ENCODE measurements at places on chromosomes 2 and 18. TPM values are rescaled to one million over a fixed set of nuclear protein-coding genes. Genes with fewer than 3 reads are reported as not detected.
A peak's percentile ranks its signal among the peaks of the same experiment; 100 is the strongest.

DNA sequence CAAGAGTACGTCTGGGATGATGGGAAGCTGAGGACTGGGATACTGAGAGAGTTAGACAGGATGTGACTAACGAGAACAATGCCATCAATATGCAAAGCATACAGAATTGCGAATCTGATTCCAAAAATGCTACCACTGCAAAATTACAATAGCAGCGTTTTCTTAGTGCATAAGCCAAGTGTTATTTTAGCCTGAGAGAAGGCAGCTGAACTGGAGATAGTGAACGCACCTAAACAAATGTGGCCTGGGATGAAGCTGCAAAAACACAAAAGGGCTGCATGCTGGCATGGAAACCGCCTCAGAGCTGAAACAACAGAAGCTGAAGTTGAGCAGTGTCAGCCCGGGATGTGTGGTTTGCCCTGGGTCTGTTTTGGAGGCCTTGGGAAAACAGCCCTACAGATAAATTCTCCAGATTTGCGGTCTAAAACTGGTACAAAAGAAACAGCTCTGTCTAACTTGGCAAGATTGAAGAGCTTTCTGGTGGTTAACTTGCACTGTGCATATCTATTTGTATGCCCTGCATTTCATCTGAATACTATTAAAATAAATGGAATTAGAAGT, 45.5 kb downstream of the LYPD6 start:
- DNase-seq, result no peak
- no peak overlapping the region for H3K27ac ChIP-seq
- H3K27me3 ChIP-seq, result no peaks in the 10 kb centered on the region
- H3K4me1 ChIP-seq, result no peaks in the 10 kb centered on the region
- no peak overlapping the region for H3K4me3 ChIP-seq

- DNase-seq, result peak; percentile 23
- H3K4me1 ChIP-seq, result no peaks in the 10 kb centered on the region
- no peaks in the 10 kb centered on the region for H3K27me3 ChIP-seq
- H3K4me3 ChIP-seq, result no peak overlapping the region
- no peak overlapping the region for H3K27ac ChIP-seq
- H3K36me3 ChIP-seq, result no peaks in the 10 kb centered on the region
Measured at GRCh38 chr2:153487448-153487847, 8.9 kb upstream of the RPRM start.

- no peaks in the 10 kb centered on the region for H3K36me3 ChIP-seq
- H3K4me3 ChIP-seq, result no peak overlapping the region
- peaks cover 44% of the 10 kb centered on the region for H3K4me1 ChIP-seq
- DNase-seq, result peak; percentile 71
Measured at GRCh38 chr2:212842544-212843185, 304.1 kb upstream of the ERBB4 start.

- no peaks in the 10 kb centered on the region for H3K36me3 ChIP-seq
- peak overlapping the region; percentile 2 for H3K4me3 ChIP-seq
- H3K27me3 ChIP-seq, result 0 out of 2 replicates have a peak, but pooled peaks cover 3% of the 10 kb centered on the region
- DNase-seq, result peak; percentile 49
- no peak overlapping the region for H3K27ac ChIP-seq
Measured at GRCh38 chr2:86368161-86368824, 30.9 kb upstream of the REEP1 start.

GRCh38 chr18:44816477-44816876, 135.8 kb downstream of the SETBP1 start:
- H3K27me3 ChIP-seq, result no peaks in the 10 kb centered on the region
- peaks cover 10% of the 10 kb centered on the region for H3K4me1 ChIP-seq
- no peak for DNase-seq

DNA sequence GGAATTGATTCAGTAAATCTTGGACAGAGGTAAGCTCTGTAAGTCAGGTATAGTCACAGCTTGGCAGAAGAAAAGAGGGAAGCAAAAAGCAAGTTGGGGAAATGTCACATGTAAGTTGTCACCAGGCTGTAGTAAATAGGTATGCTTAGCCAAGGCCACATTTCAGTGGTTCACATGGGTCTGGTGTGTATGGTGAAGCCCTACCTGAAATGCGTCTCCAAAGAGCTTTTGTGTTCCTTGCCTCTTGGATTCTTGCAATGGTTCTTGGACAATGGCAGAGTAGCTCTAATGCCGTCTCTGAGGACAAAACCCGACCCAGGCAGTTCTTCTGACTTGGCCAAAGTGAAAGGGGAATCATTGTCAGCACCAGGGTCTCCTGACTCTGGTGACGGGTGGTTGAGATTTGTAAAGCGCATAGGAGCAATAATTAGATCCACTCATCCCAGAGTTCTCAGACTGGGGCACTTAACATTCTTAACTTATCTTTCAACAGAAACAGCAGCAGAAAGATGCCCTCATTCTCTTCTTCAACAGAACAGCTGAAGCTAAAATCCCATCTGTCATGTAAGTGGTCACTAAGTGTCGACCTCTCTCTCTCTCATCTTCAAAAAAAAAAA, 34.4 kb upstream of the RPL37A start:
- H3K27ac ChIP-seq, result no peak overlapping the region
- no peak for DNase-seq
- H3K36me3 ChIP-seq, result 0 out of 2 replicates have a peak, but pooled peaks cover 3% of the 10 kb centered on the region
- H3K27me3 ChIP-seq, result no peaks in the 10 kb centered on the region
- H3K4me3 ChIP-seq, result no peak overlapping the region
- no peaks in the 10 kb centered on the region for H3K4me1 ChIP-seq

GRCh38 chr18:36568487-36568886, 260.3 kb downstream of the TPGS2 start:
- H3K27me3 ChIP-seq, result no peaks in the 10 kb centered on the region
- H3K27ac ChIP-seq, result no peak overlapping the region
- H3K4me1 ChIP-seq, result no peaks in the 10 kb centered on the region
- H3K36me3 ChIP-seq, result 0 out of 2 replicates have a peak, but pooled peaks cover 3% of the 10 kb centered on the region

DNA sequence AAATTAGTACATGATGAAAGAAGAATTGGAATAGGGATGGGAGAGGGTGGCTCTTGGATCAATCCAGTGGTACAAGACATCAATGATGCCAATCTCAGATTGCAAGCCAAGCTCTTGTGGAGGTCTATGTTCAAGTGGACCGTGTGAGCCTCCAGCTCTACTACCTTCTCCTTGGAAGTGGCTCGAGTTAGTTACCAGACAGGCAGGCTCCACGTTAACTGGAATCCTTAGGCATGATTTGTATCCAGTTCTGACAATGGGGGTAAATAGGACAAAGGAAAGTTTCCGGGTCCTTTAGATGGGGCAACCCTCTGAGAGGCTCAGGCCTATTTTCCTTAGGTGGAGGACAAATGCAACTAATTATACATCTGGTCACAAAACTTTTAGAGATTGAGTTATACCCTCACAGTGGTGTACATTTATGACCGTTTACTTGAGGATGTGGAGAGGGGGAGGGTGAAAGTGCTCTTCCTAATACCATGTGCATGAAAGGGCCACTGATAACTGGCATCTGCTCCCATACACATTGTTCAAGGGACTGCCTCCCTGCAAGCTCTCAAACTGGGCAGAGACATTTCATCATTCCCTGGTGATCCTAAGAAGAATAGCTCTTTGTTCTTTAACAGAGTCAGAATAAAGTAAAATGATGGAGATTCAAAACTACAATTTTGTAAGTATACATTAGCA, 180.2 kb downstream of the SOCS6 start:
- no peaks in the 10 kb centered on the region for H3K27me3 ChIP-seq
- no peaks in the 10 kb centered on the region for H3K36me3 ChIP-seq
- no peak overlapping the region for H3K4me3 ChIP-seq

SCN1A gene
- total RNA-seq, result not detected

DNA sequence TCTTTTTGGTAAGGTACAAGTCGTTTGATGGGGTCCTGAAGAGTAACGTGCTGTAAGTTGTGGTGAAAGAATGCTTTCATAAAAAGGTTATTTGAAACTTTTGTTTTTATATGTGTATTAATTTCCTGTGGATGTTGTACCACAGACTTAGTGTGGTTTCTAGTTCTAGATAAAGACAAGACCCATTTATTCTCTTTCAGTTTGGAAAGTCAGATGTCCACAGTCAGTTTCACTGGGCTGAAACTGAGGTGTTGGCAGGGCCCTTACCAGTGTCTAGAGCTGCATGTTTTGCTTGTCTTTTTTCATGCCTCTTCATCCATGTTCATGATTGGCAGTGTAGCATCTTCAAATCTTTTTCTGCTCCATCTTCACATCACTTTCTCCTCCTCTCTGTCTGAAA, 22.1 kb upstream of the DOCK10 start:
- H3K27me3 ChIP-seq, result no peaks in the 10 kb centered on the region
- H3K4me1 ChIP-seq, result no peaks in the 10 kb centered on the region
- DNase-seq, result no peak
- no peak overlapping the region for H3K4me3 ChIP-seq
- H3K27ac ChIP-seq, result no peak overlapping the region

DNA sequence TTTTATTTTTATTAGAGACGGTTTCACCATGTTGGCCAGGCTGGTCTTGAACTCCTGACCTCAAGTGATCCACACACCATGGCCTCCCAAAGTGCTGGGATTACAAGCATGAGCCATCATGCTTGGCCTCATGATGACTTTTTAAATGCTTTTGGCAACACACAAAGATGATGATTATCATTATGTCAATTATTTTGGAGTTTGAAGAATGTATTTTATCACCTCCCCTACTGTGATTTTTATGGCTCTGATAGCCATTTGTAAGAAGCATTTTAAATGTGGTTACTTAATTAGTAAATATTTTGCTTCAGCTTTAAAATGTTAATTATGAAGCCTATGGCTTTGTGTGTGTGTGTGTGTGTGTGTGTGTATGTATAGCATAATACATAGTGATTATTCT, 45.1 kb upstream of the RAB27B start:
- H3K4me1 ChIP-seq, result peaks cover 3% of the 10 kb centered on the region
- H3K36me3 ChIP-seq, result no peaks in the 10 kb centered on the region
- no peaks in the 10 kb centered on the region for H3K27me3 ChIP-seq

LRRTM1 gene
- not detected for total RNA-seq

FSIP2 gene
- 2.5 TPM for total RNA-seq

DNA sequence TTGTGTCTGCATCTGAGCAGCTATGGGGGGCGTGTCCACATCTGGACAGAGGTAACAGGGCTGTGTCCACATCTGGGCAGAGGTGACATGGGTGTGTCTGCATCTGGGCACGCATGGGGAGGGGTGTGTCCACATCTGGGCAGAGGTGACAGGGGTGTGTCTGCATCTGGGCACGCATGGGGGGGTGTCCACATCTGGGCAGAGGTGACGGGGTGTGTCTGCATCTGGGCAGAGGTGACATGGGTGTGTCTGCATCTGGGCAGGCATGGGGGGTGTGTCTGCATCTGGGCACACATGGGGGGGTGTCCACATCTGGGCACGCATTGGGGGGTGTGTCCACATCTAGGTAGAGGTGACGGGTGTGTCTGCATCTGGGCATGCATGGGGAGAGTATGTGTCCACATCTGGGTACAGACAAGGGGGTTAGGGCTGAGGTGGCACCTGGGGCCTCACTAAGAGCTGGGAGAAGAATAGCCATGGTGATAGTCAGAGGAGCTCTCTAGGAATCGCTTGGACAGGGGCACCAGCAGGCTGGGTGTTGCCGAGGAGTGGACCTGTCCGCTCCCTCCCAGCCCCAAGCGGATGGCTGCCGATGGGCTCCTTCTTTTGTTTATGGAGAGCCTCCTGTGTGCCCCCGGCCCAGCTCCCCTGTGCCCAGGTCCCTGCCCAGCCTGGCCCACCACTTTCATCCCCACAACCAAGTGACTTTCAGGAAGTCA, 177.8 kb downstream of the EIPR1 start:
- H3K27ac ChIP-seq, result no peak overlapping the region
- no peak overlapping the region for H3K4me3 ChIP-seq
- H3K4me1 ChIP-seq, result no peaks in the 10 kb centered on the region
- no peaks in the 10 kb centered on the region for H3K27me3 ChIP-seq

GRCh38 chr2:58666323-58666970, 425.3 kb upstream of the FANCL start:
- DNase-seq, result no peak
- no peak overlapping the region for H3K4me3 ChIP-seq
- H3K36me3 ChIP-seq, result no peaks in the 10 kb centered on the region

DNA sequence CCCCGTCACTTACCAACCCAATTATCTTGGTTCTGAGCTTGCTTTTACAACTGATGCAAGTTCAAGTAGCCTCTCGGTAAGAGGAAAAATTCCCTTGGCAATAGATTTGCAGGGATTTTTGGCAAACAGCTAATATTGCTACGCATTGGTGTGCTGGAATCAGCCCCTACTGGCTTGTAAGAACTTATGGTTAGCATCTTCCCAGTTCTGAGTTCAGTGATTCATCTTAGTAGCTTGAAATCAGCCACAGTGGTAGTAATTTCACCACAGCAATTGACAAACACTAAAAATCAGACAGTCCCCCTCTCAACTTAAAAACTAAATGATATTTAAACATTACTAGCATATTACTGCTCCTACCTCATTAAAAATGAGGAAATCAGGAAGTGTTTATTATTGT, 5.9 kb upstream of the RAX start:
- no peaks in the 10 kb centered on the region for H3K36me3 ChIP-seq
- peaks cover 25% of the 10 kb centered on the region for H3K27me3 ChIP-seq
- H3K4me3 ChIP-seq, result no peak overlapping the region
- H3K27ac ChIP-seq, result no peak overlapping the region

DNA sequence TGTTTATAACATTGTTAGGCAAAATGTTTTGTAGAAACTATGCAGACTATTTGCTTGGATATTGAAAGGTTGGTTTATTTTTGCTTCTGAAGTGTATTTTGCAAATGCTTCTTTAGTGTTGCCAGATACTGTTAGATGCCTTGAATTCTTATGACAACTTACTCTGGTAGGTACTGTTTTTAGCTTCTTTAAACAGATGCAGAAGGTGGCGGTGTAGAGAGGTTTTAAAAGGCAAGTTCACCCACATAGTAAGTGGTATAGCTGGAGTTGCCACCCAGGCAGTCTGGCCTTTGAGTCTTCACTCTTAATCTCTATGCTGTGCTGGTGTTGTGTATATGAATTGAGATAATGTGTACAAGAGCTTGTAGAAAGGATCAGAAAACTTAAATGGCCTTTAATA, 3.6 kb downstream of the PCYOX1 start:
- H3K4me1 ChIP-seq, result peaks cover 6% of the 10 kb centered on the region
- H3K27me3 ChIP-seq, result no peaks in the 10 kb centered on the region
- no peak overlapping the region for H3K27ac ChIP-seq
- H3K4me3 ChIP-seq, result no peak overlapping the region
- DNase-seq, result peak; percentile 3

DNA sequence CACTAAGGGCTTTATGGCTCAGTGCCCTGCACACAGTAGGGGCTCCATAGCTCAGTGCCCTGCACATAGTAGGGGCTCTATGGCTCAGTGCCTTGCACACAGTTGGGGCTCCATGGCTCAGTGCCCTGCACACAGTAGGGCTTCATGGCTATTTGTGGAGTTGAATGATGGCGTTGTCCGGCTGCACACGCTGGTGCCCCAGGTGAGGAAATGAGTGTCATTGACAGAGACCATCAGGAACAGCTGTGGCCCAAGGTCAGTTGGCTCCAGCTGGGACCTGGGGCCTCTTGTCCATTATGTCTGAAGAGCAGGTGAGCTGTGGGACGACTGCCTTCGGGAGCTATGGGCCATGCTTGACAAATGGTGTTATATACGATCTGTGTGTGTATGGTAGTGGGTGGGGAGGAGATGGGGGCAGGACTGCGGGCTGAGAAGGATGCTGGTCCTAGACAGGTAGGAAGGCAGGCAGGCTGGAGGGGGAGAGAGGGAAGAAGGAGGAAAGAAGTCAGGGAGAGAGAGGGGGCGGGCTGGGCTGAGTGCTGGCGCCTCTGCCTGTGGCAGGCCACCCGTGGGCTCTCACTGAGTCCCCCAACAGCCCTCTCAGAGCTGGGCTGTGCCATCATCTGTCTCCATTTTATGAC, 130.6 kb downstream of the CLIP4 start:
- H3K27me3 ChIP-seq, result no peaks in the 10 kb centered on the region
- no peak overlapping the region for H3K4me3 ChIP-seq
- DNase-seq, result no peak
- no peaks in the 10 kb centered on the region for H3K4me1 ChIP-seq
- no peaks in the 10 kb centered on the region for H3K36me3 ChIP-seq
- no peak overlapping the region for H3K27ac ChIP-seq

GRCh38 chr2:74461187-74462053, 3.2 kb downstream of the WBP1 start:
- peaks cover 18% of the 10 kb centered on the region for H3K4me1 ChIP-seq
- DNase-seq, result no peak
- peaks cover 5% of the 10 kb centered on the region for H3K36me3 ChIP-seq
- no peak overlapping the region for H3K4me3 ChIP-seq

All from PC-3 (cell line).